Thoracic aorta (tissue), 2 donors: ENCODE measurements at places on chromosomes 6 and 20. TPM values are rescaled to one million over a fixed set of nuclear protein-coding genes. Genes with fewer than 3 reads are reported as not detected.

DNA sequence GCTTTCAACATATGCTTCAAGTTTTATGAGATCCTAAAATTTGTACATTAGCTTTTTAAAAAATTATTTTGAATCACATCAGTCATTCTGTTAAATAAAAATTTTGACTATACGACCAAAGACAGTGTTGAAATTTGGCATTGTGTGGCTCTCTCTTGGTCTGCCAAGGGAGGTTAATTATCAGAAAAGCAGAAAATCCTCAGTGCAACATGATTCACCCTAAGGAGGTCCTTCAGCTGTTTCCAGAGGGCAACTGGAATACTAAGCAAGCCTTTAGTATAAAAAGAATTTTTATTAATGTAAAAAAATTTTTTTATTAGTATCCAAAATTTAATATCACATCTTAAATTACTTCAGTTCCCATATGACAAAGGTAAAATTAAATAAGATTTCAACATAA, 23.1 kb upstream of the TMEM244 start:
- no peak for DNase-seq

GRCh38 chr6:111602481-111603011, 3.1 kb downstream of the TRAF3IP2 start:
- no peak for DNase-seq

DNA sequence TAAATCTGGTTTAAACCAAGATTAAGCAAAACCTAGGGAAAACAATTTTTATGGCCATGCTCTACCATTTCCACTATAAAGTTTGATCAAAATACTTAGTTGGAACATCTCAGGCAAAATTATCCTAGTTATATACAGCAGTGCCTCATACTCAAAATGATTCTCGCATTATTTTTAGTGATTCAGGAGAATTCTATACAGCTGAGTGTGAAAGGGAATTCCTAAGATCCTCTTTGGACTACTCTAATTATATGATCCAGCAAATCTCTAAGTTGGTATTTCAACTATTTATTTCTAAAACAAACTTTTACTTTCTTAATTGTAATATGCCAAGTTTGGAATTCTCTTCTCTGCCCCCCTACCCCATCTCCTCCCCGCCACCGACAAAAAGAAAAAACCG, 8.6 kb downstream of the DTNBP1 start:
- DNase-seq = no peak

- DNase-seq = no peak
These were observed 38.0 kb downstream of the BMP6 start for GRCh38 chr6:7763881-7764280.

DNA sequence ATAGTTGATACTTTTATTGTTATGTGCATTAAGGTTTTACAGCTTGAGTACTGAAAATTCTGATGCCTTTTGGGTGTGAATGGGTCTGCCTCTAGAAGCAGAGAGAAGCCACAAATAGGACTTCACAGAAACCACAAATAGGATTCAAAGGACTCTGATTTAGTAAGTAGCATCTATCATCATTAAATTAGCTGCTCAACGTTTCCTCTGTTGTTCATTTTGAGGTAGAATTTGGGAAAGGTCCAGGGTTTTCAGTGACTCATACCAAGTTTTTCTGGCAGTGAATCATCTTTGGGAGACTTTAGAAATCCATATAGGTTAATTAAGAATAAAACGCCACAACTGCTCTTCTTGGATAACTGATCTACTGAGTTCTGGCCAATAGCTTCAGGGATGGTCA, 105.1 kb downstream of the PHF3 start:
- DNase-seq = no peak

- no peak for DNase-seq
These were observed 1.2 kb upstream of the WRNIP1 start for GRCh38 chr6:2763876-2764540.

Gene GPSM3
- total RNA-seq = 22.2 TPM

Gene OLIG3
- total RNA-seq = not detected

Gene RHAG
- total RNA-seq = not detected
